CD4-positive, alpha-beta T cell treated with Interleukin-6 at 100 ng/mL for 8 hours (primary cell): ENCODE measurements at places on chromosomes 12 and 14.

DNA sequence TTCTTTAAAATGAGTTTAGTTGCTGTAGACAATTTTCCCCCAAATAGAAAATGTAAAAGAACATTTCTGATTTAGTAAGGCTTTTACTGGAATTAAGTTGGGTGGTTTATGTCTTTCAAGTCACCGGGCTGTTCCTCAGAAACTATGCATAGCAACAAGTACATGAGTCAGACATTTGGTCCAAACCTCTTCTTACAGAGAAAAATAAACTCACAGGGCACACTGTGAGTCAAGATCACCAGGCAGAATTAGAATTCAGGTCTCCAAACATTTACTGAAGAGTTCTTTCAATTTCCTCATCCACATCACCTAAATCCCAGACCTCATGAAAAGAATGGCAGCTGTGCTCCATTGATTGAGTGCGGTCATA lies 476.1 kb upstream of the SOX5 start:
- DNase-seq, result no peak

DNA sequence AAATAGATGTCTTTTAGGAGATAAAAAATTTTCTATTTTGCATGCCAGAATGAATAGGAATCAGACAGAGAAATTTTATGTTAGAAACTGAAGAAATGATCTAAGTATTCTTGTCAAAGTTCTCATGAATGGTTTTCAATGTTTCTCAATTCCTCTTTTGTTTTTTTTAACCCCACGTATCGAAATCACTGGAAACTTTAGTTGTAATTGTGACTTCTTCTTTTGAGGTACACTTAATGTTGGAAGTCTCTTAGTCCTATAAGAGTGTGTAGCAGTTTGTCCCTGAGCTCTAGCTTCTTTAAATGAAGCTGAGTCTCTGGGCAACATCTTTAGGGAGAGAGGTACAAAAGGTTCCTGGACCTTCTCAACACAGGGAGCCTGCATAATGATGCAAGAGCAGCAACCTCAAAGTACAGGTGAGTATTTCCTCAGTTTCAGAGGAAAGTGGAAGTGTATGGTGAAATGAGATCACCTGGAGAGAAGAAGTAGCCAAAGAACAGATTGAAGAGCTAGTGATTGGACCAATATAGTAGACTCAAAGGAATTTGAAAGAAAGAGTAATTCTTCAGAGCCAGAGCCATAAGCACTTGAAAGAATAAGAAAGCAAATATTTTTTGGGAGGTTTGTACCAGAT lies at the start of gene CLEC6A:
CLEC6A (plus strand) TSS at position 236 of the 634 bp plus-strand sequence; CDS start at position 386, 150 bp downstream.
- no peak for DNase-seq

DNA sequence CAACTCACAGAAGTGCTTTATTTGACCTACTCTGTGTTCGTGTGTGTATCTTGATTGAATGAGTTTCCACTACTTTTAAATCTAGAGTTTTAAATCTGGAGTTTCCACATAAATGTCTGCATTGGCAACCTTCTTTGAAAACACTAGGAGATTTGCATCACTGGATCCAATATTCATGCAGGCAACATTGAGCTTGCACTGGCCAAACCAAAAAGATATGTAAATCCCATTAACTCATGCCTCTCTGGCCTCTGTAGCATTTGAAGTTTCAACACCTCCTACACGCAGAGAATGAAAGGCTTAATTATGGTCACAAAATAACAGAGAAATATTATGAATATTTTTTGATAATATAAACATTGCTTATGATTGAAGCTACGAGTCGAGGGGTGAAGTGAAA lies 178.6 kb downstream of the DUSP6 start:
- no peak for DNase-seq

- no peak for DNase-seq
Measured at GRCh38 chr12:11655842-11656241, 6.4 kb downstream of the ETV6 start.

GRCh38 chr12:121600702-121601336 lies 20.0 kb upstream of the KDM2B start:
- DNase-seq, result no peak

- DNase-seq, result no peak
Measured at GRCh38 chr12:58242796-58243630, 301.6 kb downstream of the ATP23 start.

- DNase-seq, result no peak
Measured at GRCh38 chr14:91997492-91997891, 42.4 kb downstream of the TRIP11 start.

GRCh38 chr14:96729889-96730288 lies 67.3 kb upstream of the VRK1 start:
- no peak for DNase-seq

GRCh38 chr14:45083976-45084722 lies at the start of gene PRPF39:
TSS of gene PRPF39 (plus strand) at chr14:45084116. CDS start at chr14:45095240, 11,124 bp downstream.
- peak; percentile 94 for DNase-seq

DNA sequence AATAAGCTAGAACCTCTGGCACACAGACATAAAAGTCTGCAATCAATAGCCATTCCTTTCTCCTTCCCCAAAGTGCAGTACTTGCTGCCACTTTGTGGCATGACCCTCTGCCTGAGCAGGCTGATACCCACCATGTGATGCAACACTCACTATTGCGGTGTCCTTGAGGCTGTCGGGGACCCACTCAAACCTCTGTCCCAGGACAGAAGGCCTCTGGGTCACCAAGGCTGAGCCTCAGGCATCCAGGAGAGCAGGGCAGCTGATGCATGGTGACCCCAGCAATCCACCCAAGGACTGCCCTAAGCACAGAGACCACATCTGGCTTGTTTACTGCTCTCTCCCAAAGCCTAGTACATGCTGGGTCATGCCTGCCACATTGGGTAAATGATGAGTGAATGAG lies 114.2 kb downstream of the DPF3 start:
- DNase-seq, result no peak

DNA sequence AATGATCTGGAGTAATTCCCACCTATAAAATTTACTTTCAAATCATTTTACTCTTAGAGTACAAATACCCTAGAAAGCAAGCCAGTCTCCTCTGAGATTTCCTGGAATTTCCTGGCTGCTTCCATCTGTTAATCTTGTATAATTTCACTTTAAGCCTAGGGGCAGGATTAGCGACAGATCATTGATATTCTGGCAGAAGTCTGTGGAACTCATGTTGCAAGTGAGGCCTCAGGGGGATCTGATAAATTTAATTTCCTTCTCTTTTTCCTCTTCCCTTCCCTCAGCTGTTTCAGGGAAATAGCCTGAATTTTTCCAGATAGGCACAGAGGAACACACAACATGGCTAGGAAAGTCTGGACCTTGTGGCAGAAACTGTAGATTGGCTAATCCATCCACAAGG lies 5.9 kb upstream of the KRT6A start:
- no peak for DNase-seq

- no peak for DNase-seq
Measured at GRCh38 chr14:51035611-51036192, 59.2 kb downstream of the TRIM9 start.

- DNase-seq, result no peak
Measured at GRCh38 chr14:67581643-67582042, 18.4 kb downstream of the PIGH start.

- no peak for DNase-seq
Measured at GRCh38 chr12:91885851-91886731, 259.6 kb downstream of the BTG1 start.

- no peak for DNase-seq
Measured at GRCh38 chr14:32081901-32082300, 4.8 kb downstream of the ARHGAP5 start.

DNA sequence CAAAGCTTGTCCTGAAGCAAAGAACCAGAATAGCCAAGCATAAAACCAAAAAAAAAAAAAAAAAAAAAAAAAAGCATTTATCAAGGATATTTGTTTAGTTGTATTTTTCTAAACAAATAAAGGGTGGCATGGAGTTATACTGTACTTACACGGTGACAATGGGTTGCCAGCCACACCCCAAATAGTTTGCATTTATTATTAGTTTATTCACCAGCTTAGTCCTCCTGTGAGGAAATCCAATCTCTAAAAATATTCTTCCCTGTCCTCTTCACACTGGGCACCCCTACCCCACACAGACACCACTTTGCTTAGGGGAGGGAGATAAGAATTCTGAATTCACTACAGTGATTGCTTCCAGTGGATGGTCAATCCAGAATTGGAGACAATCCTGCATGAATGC lies 18.9 kb downstream of the PLEKHG7 start:
- DNase-seq, result no peak

- no peak for DNase-seq
Measured at GRCh38 chr14:74613211-74613914, 1.3 kb upstream of the LTBP2 start.

- no peak for DNase-seq
Measured at GRCh38 chr12:12800406-12801180, 12.6 kb upstream of the DDX47 start.

DNA sequence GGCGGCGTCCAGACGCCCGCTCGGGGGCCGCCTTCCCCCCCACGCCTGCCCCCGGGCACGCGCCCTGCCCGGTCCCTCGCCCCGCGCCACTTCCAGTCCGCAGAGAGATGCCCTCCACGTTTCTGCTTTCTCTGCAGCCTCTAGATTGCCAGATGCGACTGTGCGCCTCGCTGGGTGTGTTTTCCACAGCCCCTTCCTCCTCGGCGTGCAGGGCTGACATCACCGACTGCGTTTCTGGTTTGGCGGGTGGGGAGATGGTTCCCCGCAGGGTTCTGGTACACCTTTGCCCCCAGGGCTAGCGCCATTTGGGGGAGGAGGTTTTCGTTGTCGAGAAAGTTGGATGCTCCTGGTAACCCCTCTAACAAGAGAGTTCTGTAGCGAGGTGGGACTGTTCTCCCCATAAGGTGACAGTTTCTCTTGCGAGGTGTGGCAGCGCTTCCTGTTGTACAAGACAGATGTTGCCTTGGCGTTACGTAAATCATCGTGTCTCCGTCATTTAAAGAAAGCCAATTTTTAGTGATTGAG lies 1.5 kb downstream of the CALM1 start:
- peak; percentile 57 for DNase-seq

GRCh38 chr14:40123816-40124215 lies 691.6 kb upstream of the FBXO33 start:
- no peak for DNase-seq

- no peak for DNase-seq
Measured at GRCh38 chr12:9319842-9320173, 111.6 kb upstream of the PZP start.

DNA sequence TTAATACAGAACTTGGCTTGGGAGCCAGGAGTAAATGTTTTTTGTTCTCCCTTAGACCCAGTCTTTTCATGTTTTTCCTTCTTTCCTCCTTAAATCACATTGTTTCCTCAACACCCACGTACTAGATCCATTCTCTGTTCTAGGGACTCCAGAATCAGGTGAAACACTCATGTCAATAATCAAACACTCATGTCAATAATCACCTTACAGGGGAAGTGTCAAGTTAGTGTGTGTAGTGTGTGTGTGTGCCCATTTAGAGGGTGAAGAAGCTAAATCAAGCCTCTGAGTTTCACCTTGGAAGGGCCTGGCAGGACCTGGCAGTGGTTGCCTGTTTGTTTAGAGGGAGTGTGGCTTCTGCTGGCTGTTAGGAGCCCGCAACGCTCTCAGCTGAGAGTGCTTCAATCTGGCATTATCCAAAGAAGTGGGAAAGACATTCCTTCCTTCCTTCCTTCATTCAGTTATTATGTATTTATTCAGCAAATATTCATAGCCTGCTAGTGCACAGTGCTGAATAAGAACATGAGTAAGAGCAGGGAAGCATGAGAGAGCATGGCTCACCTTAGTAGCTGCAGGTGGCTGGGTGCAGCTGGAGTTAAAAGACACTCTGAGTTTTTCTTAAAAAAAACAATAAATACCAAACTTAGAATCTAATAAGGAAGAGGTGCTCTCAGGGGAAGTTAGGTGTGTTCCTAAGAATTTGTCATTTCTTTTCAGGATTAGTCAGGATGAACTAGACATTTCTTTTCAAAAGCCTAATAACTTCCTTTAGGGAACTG lies 17.6 kb upstream of the EID3 start:
- no peak for DNase-seq

DNA sequence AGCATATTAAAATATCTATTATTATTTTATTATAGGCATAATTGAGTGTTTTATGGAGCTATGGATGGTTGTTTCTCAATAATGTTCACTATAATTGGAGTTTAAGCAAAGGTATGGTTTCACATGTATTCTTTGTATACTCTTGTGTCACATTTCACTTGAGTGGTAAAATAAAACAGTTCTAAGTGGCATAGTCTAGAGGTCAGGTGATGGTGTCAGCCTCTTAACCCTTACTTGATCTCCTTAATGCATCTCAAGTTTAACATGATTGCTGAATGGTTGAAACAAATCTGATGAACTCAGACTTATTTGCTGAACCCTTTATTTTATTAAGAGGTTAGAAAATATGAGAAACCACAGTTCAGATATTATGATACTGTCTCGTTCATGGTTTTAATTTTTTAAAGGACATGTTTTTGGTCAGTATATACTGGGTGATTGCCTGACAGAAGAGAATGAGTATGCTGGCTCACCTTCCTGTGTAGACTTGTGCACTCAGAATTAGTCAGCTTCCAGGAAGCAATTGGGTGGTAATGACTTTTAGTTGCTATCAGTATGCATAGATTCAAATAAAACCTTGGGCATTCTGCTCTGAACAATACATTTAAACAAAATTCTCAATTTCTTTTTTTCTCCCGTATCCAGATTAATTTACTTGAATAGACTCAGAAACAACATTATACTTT lies 464.6 kb downstream of the PCNX1 start:
- DNase-seq, result no peak

DNA sequence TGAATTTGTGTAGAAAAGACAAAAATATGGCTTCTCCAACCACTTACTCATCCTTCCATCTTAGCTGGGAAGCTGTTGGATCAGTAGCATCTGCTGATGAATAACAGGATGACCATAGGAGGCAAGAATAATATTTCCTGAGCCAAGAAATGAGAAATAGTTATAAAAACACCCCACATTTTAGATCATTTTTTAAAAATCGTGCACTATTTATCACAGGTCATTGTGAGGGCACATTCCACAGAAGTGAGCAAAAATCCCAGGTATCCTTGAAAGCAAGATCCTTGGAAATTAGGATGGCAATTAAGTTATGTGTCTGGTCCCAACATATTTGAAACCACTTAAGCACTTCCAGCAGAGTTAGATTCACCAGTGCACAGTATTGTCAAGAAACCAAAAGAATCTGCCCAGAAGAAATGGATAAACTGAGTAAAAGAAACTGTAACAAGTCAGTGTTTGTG lies 8.4 kb downstream of the FAR2 start:
- no peak for DNase-seq

GRCh38 chr12:30462249-30462648 lies 233.4 kb downstream of the IPO8 start:
- no peak for DNase-seq

- DNase-seq, result peak; percentile 80
Measured at GRCh38 chr12:108565976-108566375, 3.6 kb downstream of the ISCU start.

GRCh38 chr12:131445184-131445774 lies 265.6 kb upstream of the SFSWAP start:
- DNase-seq, result no peak

DNA sequence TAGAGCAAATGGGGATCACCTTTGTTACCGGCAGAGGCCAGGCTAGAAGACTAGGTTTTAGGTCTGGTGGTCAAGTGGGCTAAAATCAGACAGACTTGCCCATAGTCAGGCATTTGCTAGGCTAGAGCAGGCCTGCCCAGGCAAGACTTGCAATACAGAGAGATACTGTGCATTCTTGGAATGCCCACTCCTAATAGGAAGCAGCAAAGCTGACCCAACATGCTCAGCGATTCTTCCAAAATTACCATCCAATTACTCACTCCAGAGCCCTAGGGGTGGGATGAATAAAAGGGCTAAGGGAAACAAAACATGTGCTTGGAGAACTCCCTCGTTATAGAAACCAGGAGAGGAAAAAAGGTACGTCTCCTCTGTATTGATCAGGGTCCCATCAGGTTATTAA lies 187.8 kb upstream of the AMIGO2 start:
- DNase-seq, result no peak
